ENCODE measurements at places on chromosomes 12 and 14.
A peak's percentile ranks its signal among the peaks of the same experiment; 100 is the strongest.

- peak; percentile 58 for DNase-seq
Observed at GRCh38 chr12:110844551-110845338, 2.0 kb upstream of the CCDC63 start.

DNA sequence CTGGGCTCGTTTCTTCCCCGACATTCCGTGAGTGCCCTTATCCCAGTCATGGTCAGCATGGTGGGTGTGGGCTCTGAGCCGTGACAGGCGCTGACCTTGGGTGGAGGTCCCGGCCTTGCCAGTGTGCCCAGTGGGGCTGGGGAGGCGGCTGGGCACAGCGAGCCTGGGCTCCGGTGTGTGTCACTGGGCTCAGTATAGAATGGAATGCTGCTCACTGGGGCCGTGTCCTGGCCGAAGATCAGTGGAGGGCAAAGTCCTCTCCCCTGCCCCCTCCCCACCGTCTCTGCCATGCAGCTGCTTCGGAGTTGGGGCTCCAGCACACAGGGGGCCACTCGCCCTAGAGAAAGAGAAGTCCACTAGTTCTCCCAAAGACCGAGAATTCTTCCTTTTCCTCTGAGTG lies 164.4 kb downstream of the TSPAN9 start:
- no peak for DNase-seq

- DNase-seq, result no peak
Observed at GRCh38 chr12:54697851-54698250, 49.7 kb upstream of the DCD start.

GRCh38 chr12:2639020-2639298 lies 155.8 kb upstream of the FKBP4 start:
- DNase-seq, result no peak

GRCh38 chr14:77406718-77407117 lies 16.6 kb downstream of the NOXRED1 start:
- DNase-seq, result no peak

DNA sequence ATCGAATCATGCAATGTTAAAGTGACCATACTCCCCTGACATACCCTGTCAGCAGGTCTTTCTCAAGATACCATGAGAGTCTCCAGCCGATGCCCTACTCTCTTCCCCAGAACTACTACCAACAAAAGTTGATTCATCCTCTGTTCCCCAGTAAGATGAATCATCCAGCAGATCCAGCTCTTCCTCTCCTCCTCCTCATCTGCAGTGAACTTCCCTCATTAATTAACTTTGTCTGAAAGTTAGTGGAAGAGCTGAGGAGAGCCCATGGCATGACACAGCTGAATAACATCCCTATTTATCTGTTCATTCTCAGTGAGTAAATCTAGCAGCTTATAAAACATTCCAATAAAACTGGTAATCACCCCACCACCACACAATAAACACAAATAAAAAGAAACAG lies 213.4 kb downstream of the EGLN3 start:
- DNase-seq, result peak; percentile 92

GRCh38 chr14:61433169-61433568 lies 111.8 kb downstream of the PRKCH start:
- no peak for DNase-seq

DNA sequence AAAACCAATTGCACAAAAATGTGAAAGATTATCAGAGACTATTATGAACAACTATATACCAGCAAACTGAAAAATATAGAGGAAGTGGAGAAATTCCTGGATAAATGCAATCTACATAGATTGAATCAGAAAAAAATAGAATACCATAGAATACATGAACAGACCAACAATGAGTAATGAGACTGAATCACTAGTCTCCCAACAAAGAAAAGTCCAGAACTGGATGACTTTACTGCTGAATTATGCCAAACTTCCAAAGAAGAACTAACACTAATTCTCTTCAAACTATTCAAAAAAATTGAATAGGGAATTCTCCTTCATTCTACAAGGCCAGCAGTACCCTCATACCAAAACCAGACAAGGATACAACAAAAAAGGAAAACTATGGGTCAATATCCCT lies 60.6 kb downstream of the GUCY2C start:
- peak; percentile 14 for DNase-seq

DNA sequence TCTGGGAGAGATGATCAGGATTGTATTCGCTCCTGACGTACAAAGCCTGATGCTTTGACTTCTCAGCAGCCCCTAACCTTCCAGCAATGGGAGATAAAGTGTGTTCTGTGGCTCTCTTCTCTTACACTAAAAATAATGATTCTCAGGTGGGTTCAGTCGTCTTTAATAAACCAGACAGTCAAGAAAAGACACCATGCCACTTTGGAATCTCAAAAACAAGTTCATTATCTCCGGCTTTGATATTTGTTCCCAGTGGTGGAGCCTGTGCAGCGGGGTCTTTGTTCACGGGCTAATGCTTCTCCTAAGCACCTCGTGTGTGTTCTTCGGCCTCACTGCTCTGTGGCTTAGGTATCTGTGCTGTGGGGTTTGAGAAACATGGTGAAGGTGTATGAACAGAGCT lies 1.6 kb downstream of the ACVR1B start:
- DNase-seq, result no peak

DNA sequence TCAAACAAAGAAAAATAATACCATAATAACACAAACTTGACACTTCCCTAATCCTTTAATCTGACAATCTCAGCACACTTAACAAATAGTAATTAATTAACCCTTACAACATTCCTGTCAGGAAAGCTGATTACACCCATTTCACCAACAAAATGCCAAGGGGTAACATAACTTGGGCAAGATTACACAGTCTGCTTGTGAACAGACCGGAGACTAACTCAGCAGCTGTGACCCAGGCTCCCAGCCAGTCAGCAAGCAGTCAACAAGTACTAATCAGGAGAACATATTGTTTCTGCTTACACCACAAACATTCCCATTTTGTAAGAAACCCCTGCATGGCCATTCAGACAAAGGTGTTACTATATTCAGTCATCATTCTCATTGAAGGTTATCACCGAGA lies 592.5 kb upstream of the FLRT2 start:
- DNase-seq, result no peak

- DNase-seq, result no peak
Observed at GRCh38 chr14:95111507-95112164, 45.7 kb downstream of the DICER1 start.

DNA sequence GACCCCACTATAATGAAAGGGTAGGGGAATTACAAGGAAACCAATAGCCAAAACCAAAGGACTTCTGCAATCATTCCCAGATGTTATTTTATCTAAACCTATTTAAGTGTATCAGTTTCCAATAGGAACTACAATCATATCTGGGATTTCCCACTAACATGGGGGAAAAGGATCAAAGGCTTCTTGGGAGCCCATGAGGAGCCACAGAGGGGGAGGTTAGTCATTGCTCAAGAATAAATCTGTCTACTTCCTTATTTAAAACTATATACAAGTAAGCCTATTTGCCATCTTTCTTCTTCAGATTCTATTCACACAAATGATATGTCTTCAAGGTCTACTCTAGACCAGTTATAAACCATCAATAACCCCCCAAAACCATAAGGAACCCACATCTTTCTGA lies 33.1 kb downstream of the FGD6 start:
- DNase-seq, result no peak

DNA sequence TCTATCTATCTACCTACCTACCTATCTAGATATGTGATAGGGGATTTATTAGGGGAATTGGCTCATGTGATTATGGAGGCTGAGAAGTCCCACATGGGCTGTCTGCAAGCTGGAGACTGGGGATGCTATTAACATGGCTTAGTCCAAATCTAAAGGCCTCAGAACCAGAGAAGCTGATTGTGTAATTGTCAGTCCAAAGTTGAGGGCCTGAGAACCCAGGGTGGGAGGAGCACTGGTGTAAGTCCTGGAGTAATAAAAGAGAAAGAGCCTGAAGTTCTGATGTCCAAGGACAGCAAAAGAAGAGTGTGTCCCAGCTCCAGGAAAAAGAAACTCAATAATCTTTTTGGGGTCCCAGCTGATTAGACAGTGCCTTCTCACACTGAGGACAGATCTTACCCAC lies 98.5 kb upstream of the SEL1L start:
- no peak for DNase-seq
